Myocyte (in vitro differentiated cells): ENCODE measurements at places on chromosomes 12 and 14.

- peak; percentile 40 for DNase-seq
Measured at GRCh38 chr12:89825591-89826449, 117.2 kb upstream of the ATP2B1 start.

GRCh38 chr14:95456281-95456680 is 60.2 kb downstream of the SYNE3 start:
- no peak for DNase-seq

- DNase-seq: no peak
Measured at GRCh38 chr12:47721431-47721973, 3.8 kb downstream of the ENDOU start.

GRCh38 chr12:74321381-74321780 is 216.3 kb upstream of the ATXN7L3B start:
- DNase-seq: no peak

- DNase-seq: no peak
Measured at GRCh38 chr14:29355331-29355730, 572.3 kb downstream of the PRKD1 start.

GRCh38 chr14:49858383-49858782 is 5.8 kb upstream of the NEMF start:
- DNase-seq: no peak

GRCh38 chr14:77808250-77808649 is 8.3 kb downstream of the ADCK1 start:
- no peak for DNase-seq
